ENCODE measurements at places on chromosomes 6 and 20.

- no peak for DNase-seq
These were observed 91.2 kb downstream of the RALGAPA2 start for GRCh38 chr20:20621195-20621594.

GRCh38 chr6:118668761-118669385 is 17.5 kb upstream of the CEP85L start:
- DNase-seq: no peak

GRCh38 chr6:94341173-94341572 is 921.8 kb upstream of the EPHA7 start:
- DNase-seq: no peak

DNA sequence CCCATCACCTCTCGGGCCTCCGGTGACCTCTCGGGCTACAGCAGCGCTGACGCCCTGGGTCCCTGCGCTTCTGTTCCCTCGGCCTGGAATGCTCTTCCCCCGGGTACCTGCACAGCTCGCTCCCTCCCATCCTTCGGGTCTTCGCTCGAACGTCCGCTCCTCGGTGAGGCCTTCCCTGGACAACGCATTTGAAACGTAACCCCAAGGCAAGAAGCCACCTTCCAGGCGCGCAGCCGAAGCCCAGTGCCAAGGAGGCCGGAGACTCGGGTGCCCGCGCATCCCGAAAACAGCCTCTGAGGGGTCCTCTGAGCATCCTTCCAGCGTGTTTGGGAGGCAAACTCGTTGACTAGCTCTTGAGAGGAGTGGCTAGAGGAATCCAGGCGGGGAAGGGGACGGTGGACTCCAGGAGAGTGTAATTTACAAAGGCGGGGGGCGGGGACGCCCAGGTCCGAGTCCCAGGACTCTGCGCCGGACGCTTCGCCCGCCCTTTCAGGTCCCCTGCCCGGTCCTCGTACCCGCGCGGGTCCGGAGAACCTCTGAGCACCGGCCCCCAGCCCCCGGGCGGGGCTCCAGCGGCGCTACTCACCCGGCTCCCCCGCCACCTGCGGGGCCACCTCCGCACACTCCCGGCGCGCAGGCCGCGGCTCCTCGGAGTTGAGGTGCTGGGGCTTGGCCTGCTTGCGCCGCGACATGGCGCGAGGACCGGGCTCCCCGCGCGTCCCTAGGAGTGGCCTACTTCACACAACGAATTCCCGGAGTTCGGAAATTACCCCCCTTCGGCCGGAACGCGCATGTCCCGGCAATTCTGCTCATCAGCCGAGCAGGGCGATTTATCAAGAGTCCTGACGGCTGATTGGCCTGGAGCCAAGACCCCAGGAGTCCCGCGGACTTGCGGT is 86.8 kb downstream of the ZFP64 start:
- DNase-seq: no peak

GRCh38 chr6:40946738-40947301 is 92.2 kb downstream of the UNC5CL start:
- DNase-seq: no peak

DNA sequence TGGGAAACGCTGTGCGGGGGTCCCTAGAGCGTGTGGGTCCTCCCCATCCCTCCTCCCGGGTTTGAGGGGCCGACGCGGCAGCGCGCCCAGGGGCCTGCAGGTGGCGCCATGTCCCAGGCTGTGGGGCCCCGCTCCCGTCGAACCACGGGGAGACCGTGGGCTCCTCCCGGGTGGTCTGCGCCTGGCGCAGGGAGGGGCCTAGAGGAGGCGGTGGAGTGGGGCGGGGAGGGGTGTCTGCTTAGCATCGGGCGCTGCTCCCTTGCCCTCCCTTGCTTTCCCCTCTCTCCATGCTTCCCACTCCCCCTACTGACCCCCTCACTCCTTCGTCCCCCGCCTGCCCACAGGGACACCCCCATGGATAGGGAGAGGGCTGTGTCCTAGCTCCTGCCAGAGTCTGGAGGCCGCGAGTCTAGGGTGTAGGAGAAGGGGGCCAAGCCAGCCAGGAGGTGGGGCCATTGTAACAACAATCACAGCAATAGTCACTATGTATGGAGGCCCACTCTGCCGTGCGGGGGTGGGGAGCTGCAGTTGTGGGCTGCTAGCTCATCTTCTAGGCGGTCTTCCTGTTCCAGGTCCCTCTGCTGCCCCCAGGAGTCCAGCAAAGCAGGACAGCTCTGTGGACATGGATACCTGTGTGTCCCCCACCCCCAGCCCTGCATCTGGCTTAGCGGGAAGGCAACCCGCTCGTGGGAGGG is 51.7 kb downstream of the CHMP4B start:
- no peak for DNase-seq

DNA sequence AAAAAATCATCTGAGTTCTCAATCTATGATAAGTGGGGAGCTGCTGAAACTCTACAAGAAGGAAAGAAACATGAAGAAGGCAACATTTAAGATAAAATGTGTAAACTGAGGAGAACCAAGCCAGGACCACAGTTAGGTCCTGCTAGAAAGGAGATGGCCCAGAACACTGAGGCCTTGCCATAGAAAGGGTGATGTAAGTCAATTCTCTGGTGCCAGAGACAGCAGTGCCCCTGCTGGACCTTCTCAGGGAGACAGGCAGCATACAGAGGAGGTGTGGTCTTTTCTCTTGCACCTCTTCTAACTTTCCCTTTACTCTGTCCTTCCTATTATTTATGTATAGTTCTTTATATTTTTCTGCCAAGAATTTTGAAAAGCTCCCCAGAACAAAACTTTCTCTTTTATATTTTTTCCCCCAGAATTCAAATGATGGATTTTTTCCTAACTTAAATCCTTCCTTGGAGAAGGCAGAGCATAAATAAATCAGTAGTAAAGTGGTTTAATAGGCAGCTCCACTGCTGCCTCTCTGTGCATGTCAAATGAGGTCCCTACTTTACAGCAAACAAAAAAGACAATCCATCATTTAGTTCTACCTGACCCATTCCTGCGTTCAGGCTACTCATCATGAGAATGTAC is 9.0 kb downstream of the UQCC2 start:
- DNase-seq: no peak

GRCh38 chr6:71513036-71513435 is 224.4 kb downstream of the OGFRL1 start:
- DNase-seq: no peak

DNA sequence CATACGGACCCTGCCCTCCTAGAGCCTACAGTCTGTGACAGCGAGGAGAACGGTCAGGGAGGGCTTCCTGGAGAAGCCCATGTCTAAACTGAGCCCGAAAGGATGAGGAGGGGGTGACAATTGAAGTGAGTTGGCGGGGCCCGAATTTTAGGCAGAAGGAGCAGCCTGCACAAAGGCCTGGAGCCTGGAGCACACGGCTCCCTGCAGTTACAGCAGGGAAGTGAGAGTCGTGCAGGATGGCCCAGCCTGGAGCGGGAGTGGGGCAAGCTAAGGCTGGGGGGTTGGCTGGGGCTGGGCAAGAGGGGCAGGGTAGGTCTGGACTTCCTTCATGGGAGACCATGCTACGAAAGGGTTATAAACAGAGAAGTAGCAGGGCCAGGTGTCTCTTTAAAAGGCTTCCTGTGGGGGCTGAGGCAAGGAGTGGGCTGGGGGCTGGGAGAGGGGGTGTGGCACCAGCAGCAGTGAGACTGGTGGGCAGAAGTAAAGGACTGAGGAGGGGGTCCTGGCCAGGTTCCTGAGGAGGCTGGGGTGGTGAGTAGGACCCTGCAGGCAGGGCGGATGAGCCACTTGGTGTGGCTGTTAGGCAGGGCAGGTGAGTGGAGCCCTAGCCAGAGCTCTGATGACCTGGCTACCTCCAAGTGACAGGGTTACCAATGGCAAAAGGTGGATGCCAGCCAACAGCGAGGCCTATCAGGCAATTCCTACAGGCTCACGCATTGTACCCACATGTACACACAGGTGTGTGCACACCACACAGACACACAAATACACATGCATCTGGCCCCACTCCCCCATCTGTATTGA is 119.2 kb downstream of the MRPL14 start:
- no peak for DNase-seq

GRCh38 chr6:7343546-7344475 is 30.8 kb upstream of the SSR1 start:
- no peak for DNase-seq

- no peak for DNase-seq
These were observed 59.0 kb downstream of the THEMIS start for GRCh38 chr6:127841811-127842210.

- no peak for DNase-seq
These were observed 41.1 kb downstream of the GMDS start for GRCh38 chr6:2204272-2204671.

GRCh38 chr6:170083236-170084051 is 207.4 kb downstream of the DLL1 start:
- no peak for DNase-seq

- no peak for DNase-seq
These were observed 12.2 kb downstream of the PRDM13 start for GRCh38 chr6:99618649-99619408.

DNA sequence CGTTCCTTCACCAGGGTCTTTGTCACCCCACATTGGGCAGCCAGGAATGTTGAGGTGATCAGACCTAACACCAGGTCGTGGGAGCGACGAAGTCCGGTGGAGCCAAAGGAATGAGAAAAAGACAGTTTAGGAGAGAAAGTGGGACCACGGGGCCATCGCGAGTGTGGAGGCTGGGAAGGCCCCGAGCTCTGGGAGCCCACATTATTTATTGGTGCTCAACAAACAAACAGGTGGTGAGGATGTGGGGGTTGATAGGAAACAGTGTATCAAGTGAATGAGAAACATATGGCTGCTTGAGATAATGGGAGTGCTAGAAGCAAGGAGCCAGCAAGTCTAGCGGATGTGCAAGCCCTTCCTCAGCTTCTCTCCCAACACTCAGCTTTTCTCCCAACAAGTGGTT is 287.1 kb upstream of the SGK1 start:
- no peak for DNase-seq

DNA sequence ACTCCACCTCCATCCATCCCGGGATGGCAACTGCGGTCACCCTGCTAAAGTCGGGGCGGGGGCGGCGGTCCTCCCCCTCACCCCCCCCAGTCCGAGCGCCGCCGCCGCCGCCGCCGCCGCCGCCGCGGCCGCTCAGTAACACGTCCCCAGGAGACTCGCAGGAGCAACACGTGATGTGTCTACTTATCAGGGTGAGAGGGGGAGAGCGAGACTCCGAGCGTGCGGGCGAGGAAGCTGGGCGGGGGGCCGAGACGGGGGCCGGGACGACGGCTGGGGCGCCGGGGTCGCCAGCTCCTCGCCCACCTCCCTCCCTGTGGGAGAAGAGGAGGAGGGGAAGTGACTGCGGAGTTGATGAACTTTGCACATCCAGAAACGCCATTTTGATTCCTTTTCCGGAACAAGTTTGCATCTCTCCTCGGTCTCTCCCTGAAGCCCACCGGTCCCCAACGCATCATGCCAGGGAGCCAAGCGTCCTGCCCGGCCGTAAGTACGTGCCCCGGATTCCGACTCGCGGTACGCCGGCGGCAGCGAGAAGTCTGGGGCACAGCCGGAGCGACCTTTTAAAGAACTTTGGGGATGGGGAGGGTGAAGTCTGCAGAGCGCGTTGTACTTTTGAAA is at the start of gene RREB1:
Gene RREB1 (plus strand): TSS at position 384 of the 618 bp plus-strand sequence. CDS start 73,951 bp downstream, outside the sequence.
- DNase-seq: peak; percentile 25

- DNase-seq: no peak
These were observed 34.9 kb upstream of the DST start for GRCh38 chr6:56677559-56677958.

DNA sequence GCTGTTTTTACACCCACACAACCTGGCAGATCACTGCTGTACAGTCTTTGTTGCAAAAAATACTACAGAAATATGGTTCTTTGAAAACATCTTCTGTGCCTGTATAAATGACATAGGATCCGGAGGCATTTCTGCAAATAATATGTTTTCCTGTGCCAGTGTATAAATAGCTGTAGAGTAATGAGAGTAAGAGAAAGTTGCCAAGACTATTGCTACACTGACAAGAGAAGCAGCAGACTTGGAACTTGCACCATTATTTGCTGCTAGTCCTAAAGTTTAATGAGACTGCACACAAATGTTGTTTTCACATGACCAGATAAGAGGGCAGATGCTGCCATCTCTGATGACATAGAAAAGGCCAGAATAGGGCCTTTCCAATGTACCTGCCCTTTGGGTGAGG is 50.0 kb upstream of the DTNBP1 start:
- no peak for DNase-seq

- DNase-seq: no peak
These were observed 27.1 kb upstream of the FBXO9 start for GRCh38 chr6:53038141-53038540.

DNA sequence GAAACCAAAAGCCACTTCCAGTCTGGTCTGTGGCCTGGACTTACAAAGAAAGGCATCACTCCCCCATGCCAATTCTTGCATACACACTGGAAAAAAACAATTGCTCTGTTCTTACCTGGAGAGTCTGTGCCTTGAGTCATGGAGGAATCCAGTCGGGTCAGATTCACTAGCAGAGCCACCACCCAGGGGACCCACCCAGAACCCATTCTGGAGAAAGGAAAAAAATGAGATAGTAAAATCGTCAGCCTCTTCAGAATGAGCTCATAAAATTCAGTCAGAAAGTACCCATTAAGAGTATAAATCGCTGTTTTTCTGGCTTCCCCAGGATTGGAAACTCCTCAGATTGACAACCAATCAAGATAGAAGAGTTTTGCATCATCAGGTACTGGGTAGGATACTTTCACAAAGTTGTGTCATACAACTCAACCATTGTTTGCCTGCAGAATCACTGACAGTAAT is at the start of gene HLA-DOB:
Gene HLA-DOB (minus strand): TSS at position 257 of the 459 bp plus-strand sequence. CDS start 51 bp downstream, at position 206.
- no peak for DNase-seq

GRCh38 chr6:170404036-170404435 is 97.5 kb downstream of the FAM120B start:
- no peak for DNase-seq

DNA sequence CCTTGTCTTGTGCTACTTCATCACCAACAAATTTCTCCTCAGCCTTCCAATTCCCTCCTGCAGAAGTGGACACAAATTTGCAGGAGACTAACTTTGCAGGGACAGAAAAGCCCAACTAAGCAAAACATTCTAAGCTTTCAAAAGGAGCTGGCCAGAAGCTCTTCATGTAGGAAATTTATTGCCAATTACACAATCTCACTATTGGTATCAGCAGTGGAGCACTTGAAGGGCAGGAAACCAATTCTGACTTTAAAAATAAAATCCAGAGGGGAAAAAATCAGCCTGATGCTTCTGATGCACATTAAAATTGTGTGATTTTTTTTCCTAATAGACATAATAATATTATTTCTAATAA is 193.3 kb downstream of the LY86 start:
- DNase-seq: no peak
